Cardiac fibroblast (primary cell): ENCODE measurements at places on chromosomes 11 and 22.

- DNase-seq, result no peak
Observed at GRCh38 chr11:78768971-78769370, 194.3 kb upstream of the NARS2 start.

DNA sequence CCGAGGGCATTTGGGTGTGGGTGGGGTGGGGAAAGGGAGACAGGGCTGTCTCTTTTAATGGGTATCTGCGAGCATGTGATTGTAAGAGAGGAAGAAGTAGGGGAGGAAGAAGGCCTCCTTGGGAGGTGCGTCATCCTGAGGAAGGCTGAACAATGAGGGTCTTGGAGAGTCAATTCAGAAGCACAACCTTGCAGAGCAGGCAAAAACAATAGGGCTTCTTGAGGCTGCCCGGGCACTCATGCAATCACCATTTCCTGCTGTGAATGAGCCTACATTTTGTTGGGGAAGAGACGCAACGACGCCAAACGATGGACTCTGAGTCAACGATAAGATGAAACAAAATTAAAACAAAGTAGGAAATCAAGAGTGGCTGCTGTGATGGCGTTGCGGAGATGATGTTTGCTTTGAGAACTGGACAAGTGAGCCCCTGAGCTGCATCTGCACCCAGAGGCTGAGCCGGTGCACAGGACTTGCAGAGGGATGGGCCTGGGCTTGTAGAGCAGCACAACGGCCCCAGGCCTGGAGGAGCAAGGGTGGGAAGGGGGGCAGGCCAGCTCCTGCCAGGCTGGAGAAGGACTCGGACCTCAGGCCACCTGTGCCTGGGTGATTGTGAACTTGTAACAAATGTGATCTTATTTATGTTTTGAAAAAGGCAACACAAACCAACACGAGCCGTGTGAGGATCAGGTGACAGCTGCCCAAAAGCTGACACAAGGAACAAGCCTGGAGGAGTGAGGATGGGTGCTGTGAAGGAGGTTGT, 92.3 kb upstream of the B3GAT1 start:
- no peak for DNase-seq

GRCh38 chr11:76734456-76735420, 48.4 kb upstream of the TSKU start:
- DNase-seq, result no peak

DNA sequence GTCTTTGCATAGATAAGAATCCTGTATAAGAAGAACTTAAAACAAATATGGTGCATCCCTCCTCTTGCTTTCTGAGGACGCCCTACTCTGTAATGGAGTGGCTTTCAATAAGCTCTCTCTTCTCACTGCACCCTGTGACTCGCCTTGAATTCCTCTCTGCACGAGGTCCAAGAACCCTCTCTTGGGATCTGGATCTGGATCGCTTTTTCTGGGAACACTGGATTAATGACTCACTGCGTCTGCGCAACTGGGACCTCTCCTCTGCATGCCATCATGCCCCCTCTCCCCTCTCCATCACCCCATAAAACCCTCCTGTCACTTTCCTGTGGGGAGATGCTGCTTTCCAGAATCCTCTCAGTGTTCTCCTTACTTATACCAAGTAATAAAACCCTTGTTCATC, 15.1 kb upstream of the CABP2 start:
- DNase-seq, result peak; percentile 29

GRCh38 chr22:19730198-19730597, 6.9 kb downstream of the GP1BB start:
- no peak for DNase-seq

DNA sequence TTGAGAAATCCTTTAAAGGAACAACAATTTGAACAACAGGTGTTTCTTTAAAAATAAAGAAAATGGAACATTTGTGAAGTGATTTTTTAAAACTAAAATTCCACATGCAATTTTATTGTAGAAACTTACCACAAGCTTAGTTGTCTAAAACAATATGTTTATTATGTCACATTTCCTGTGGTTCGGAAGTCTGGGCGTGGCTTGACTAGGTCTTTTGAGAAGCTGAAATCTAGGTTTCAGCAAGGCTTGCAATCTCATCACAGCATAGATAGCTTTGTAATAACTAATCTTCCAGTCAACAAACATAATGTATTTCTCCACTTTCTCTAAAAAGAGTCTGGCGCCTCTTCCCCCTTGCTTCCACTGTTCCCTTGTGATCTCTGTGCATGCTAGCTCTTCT, 27.0 kb downstream of the MS4A6A start:
- DNase-seq, result no peak

GRCh38 chr11:13358596-13359270, 81.1 kb downstream of the BMAL1 start:
- DNase-seq, result no peak

GRCh38 chr11:13126430-13126829, 117.3 kb downstream of the RASSF10 start:
- DNase-seq, result peak; percentile 72

- DNase-seq, result no peak
Observed at GRCh38 chr22:45159652-45160462, 3.9 kb upstream of the NUP50 start.

- no peak for DNase-seq
Observed at GRCh38 chr22:49543876-49544275, 283.8 kb downstream of the BRD1 start.

GRCh38 chr22:40043081-40043480, 48.3 kb downstream of the FAM83F start:
- DNase-seq, result peak; percentile 79

DNA sequence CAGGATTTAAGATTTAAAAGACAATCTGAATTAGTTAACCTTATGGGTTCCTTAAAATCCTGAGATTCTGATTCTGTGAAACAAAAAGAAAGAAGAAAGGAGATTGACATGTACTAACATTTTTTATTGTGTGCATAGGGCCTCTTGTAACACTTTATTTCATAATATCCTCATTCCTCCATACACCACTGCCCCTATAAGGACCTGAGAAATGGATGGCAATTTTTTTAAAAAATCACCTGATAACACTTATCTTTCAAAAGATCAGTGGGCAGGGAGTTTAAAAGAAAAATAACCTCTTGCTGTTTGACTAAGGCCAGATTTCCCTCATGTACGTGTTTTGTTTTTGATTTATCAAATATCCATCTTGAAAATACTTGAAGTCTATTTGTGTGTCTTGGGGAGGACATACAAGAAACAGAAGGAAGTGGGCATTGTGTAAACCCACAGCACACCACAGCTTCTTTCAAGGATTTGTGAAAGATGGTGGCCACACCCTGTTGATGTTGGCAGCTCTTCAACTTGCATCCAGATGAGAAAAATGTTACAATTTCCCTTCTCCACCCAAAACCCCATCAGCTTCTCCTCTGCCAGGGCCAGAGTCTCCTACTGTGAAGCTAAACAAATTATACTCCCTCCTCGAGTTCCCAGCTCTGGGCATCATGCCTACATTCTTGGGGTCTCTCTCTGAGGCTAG, 35.0 kb upstream of the MPEG1 start:
- DNase-seq, result peak; percentile 81

DNA sequence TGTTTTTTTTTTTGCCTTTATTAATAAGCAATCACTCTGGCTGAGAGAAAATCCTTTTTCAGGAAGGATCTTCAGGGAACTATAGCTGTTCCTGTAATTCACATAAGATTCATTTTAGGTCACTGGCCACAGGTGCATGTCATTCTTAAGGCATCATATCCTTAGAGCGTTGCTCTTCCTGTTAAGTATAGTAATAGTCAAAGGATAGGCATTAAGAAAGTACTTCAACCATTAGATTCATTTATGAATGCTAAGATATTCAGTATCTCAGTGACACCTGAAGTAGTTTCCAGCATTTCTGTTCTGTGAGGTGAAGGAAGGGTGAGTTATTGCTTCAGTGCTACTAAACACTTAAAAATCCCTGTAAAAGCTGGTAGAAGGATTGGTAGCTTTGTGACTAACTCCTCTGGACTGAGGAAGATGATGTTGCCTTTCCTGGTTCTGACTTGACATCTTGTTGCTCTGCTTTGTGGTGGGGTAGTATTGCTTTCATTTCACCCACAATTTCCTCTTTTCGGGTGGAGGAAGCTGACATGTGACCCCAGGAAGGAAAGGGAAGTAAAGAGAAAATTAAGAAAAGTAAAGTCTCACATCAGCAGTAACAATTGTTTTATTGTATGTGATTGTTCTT, 34.7 kb downstream of the RNF169 start:
- DNase-seq, result peak; percentile 74

- DNase-seq, result no peak
Observed at GRCh38 chr11:14132312-14132711, 169.8 kb downstream of the SPON1 start.

- peak; percentile 100 for DNase-seq
Observed at GRCh38 chr22:36775964-36776669, at the start of gene IFT27. IFT27 (minus strand) TSS chr22:36776119; CDS start chr22:36775707, 412 bp downstream.

- DNase-seq, result peak; percentile 95
Observed at GRCh38 chr11:118917481-118918127, 8.1 kb downstream of the BCL9L start.

GRCh38 chr11:7894251-7894650, 36.8 kb downstream of the OR10A6 start:
- DNase-seq, result no peak

DNA sequence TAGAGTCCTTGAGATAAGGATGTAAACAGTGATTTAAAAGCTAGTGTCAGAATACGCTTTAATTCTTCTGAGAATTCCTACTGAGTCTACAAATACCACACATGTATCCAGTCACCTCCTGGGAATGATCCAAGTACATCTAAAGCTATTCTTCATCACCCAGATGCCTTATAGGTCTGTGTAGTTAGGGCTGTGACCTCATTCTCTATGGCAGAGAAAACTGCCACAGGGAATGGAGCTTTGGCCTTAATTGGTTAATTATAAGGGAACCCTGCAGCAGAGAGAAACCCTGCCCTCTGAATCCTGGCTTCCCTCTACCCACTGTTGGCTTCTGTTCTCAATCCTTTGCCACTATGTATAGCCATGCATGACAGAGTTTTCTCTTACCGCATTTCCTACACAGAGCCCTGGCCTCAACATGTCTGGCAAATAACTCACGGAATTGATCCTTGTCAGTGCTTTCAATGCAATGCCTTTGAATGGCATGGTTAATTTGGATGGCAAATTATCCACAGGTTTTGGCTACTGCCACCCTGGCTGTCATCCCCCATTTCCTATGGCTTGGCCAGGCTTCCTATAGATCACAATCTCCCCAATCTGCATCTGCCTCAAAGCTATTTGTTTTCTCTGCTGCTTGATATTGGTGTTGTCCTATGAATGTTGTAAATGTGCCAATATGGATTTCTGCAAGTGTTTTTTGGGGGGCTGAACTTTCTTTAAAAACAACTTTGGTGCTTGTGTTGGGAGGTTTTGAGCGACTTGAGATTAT, 2.9 kb downstream of the DIXDC1 start:
- peak; percentile 91 for DNase-seq

- DNase-seq, result no peak
Observed at GRCh38 chr22:42262964-42263363, 7.5 kb downstream of the TCF20 start.

DNA sequence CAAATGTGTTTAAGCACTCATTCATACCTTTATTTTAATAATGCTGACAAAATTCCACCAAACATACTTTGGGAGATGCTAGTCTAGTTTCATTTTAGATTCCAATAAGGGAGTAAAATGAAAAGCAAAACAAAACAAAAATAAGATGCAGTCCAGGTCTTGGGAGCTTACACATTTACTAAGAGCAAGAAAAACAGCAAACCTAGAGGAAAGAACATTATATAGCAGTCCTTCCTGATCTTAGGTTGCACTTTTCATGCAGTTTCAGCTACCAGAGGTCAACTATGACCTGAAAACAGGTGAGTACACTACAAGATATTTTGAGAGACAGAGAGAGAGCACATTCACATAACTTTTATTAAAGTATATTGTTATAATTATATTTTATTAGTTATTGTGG, 1100.9 kb downstream of the DLG2 start:
- no peak for DNase-seq

- DNase-seq, result no peak
Observed at GRCh38 chr11:2989551-2989950, 2.6 kb downstream of the NAP1L4 start.

GRCh38 chr11:119716582-119717498, 12.2 kb downstream of the NECTIN1 start:
- DNase-seq, result no peak

- no peak for DNase-seq
Observed at GRCh38 chr22:21445437-21446127, 21.6 kb upstream of the TMEM191C start.
